ENCODE measurements at places on chromosomes 5 and 9.

DNA sequence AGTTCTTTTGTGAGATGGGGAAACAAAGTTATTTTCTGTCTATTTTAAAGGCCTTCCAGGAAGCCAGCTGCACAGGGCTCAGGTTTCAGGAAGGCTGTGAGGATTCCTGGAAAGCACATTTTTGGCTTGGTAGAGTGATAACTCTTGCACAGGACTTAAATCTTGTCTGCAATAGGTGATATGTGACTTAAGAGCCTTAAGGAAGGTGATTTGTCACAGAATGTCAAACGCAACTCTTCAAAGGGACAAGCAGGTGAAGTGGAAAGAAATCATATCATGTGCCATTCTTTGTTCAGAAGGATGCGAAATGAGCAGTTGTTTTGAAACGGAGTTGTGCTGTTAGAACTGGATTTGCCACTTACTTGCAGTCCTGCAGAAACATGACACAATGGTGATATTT lies 459.3 kb downstream of the MAT2B start:
- no peak for DNase-seq

DNA sequence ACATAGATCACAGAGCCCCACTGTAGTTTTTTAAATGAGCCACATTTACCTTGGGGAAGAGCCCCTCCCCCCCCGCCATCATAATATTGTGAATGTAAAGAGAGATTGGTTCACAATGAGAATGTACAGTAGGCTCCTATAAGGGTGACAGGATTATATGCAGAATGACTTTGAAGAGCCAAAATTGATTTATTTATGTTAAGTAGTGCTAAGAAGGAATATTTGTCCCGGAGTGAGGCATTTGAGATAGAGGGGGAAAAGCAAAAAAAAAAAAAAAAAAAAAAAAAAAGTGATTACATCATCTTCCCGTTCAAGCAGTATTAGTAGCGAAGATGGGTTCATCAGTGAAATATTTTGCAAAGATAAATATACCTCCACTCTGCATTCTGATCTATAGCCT lies 73.9 kb downstream of the PIK3R1 start:
- no peak for DNase-seq

DNA sequence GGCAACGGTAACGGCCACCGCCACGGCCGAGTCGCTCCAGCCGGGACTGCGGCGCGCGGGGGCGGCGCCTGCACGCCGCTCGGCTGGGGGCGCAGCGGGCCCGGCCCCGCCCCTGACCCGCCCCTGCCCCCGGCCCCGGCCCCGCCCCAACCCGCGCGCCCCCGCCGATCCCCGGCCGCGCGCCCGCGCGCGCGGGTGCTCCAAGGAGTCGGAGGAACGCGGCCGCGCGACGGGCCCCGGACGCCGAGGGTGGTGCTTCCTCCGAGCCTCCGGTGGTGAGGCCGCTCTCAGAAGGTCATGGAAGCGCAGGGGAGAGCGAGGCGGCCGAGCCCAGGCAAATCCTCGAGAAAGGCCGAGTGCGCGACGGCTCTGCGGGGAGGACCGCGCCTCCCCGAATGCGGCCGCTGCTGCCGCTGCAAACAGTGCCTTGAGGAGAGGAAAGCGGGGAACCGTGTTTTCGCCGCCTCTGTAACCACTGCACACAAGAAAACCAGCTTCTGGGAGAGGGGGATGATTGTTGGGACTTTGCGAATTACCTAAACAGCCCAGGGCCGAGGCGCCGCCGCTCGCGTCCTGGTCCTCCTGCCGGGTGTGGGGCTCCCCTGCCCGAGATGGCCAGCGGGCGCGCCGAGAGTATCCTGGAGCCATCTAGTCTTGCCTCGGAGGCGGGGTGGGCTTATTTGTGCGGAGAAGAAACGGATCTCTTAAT lies at the start of gene LIFR:
Gene LIFR, minus strand, starts transcription at position 48 of the 709 bp plus-strand sequence. CDS start 25,999 bp downstream, outside the sequence.
- DNase-seq, result peak; percentile 13

DNA sequence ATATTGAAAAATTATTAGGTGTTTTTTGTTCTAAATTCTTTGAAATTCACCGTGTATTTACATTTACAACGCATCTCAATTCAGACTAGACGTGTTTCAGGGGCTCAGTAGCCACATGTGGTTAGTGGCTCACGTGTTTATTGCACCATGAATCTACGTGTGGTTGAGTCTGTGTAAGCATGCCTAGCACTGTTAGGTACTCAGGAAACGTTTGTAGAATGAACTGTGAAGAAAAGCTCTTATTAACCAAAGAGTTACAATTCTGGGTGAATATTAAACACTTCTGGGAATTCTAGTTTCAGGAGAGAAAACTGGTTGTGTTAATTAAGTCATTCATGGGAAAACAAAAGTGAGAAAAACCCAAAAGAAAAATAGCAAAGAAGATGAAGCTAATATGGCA lies 117.5 kb upstream of the CDH6 start:
- DNase-seq, result no peak

GRCh38 chr5:124707520-124707919 lies 38.9 kb downstream of the ZNF608 start:
- DNase-seq, result peak; percentile 18

- DNase-seq, result no peak
Measured at GRCh38 chr5:167381457-167381856, 910.0 kb upstream of the WWC1 start.

GRCh38 chr5:78661044-78661443 lies 12.5 kb upstream of the LHFPL2 start:
- no peak for DNase-seq

DNA sequence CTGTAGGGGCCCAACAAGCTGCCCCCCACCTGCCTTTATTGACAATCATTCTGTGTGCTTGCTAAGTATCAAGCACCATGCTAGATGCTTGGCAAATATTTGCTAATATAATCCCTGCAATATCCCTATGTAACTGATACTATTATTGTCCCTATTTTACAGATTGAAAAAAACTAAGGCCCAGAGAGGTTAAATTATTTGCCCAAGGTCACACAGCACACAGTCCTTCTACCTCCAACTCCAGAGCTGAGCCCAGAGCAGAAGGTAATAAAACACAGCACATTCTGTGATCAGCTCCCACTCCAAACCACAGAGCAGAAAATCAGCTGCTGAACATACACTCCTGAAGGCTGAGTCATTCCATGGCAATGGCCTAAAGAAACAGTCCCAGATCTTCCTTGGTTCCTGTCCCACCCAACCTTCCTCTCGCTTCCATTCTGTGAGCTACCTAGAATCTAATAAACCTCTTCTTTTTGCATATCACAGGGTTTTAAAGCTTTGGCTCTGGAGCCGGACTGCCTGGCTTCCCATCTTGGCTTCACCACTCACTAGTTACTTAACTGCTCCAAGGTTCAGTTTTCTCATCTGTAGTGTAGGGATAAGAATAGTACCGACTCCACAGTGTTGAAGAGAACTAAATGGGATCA lies 66.7 kb upstream of the ADRA1B start:
- no peak for DNase-seq

GRCh38 chr5:95925378-95925744 lies 36.3 kb downstream of the ELL2 start:
- DNase-seq, result no peak

DNA sequence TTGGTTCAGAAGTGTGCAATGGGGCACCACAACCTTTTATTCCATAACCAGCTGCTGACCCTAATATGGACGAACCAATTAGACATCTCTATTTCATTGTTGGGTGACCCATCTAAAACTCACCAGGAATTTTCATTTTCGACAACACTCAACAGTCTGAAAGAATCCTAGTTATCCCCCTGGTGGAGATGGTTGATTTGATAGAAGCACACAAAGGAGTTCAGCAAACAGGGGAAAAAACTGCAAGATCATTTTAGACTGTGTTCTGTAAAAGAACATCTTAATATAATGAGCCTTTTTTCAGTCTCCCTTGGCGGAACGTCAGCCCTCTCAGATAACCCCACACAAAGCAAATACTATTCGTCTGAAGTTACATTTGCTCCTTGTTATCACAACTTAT lies 367.4 kb downstream of the KIAA0825 start:
- no peak for DNase-seq

DNA sequence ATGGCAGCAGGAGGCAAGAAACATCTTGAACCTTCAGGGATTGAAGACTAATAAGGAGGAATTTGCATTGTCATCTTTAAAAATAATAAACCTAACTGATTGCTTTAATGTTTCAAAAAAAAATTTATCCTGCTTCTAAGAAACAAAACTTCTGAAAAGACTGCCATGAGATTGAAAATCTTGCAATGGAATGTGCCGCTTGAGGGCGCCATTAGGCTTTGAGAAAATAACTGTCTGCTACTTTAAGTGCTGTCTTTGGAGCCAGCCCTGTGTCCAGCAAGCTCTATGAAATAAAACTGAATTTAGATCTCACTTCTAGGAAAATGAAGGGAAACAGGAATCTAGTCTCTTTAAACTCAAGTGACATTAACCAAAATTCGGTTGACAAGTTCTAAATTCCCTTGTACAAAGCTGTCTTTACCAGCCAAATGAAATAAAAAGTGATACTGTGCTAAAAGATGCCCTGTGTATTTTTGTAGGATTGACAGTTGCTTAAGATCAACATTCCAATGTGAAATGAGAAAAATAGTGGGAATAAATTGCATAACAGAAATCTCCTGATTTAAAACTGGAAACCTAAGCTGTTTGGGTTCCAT lies 79.4 kb downstream of the ESM1 start:
- no peak for DNase-seq

- peak; percentile 58 for DNase-seq
Measured at GRCh38 chr5:112930082-112930344, 8.0 kb upstream of the REEP5 start.

DNA sequence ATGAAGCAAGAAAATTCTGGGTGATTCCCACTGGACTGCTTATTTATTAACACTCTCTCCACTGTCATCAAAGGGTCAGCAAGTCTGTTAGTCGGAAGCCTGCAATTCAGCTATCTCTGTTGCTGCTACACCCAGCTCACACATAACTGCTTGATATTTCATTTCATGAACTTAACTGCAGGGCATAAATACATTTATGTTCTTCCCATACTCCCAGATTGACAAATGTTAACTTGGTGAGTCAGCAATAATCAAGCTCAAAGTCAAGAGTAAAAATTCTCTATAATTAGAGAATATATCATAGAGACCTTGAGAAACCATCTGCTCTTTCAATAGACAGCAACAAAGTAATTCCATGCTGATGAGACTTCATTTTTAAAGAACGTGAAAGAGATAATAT lies 198.8 kb downstream of the ADAMTS12 start:
- no peak for DNase-seq

- DNase-seq, result no peak
Measured at GRCh38 chr9:104287253-104287878, 193.3 kb downstream of the SMC2 start.

- no peak for DNase-seq
Measured at GRCh38 chr9:995781-996180, 19.3 kb downstream of the DMRT3 start.

DNA sequence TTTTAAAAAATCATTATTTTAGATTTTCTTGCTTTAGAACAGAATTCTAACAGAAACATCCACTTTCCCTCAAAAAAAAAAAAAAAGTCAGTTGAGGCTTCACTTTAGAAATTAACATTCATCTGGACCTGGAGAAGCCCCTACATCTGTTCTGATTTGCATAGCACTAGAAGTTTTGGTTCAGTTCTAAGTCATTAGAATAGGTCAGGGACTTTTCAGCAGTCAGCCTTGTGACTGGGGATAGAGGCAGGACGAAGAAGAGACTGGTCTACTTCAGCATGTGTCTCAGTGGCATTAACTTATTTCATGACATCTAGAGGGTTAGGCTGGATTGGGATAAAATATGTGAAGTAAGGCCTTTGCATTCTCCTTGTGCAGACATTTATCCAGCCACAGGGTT lies 215.8 kb upstream of the DAB2 start:
- DNase-seq, result no peak

- DNase-seq, result no peak
Measured at GRCh38 chr5:68337235-68337634, 121.7 kb downstream of the PIK3R1 start.

GRCh38 chr5:179288809-179289185 lies 56.5 kb downstream of the ADAMTS2 start:
- DNase-seq, result no peak

DNA sequence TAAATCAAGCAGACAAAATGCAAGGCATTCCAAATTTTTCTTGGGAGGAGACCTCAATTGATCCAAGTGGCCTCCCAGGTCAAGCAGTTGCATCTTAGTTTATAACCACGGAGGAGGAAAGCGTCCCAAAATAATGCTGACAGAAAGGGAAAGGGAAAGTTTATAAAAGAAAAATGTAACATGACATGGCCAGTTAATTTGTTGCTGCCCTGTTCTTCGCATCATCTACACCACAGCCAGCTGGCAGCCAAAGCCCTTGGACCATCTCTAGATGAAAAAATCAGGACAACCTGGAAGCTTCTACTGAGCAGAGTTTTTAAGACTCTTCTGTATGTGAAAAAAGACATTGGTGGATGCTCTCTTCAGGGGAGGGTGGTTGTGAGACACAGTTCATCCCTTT lies 128.8 kb upstream of the FBXL7 start:
- DNase-seq, result no peak

DNA sequence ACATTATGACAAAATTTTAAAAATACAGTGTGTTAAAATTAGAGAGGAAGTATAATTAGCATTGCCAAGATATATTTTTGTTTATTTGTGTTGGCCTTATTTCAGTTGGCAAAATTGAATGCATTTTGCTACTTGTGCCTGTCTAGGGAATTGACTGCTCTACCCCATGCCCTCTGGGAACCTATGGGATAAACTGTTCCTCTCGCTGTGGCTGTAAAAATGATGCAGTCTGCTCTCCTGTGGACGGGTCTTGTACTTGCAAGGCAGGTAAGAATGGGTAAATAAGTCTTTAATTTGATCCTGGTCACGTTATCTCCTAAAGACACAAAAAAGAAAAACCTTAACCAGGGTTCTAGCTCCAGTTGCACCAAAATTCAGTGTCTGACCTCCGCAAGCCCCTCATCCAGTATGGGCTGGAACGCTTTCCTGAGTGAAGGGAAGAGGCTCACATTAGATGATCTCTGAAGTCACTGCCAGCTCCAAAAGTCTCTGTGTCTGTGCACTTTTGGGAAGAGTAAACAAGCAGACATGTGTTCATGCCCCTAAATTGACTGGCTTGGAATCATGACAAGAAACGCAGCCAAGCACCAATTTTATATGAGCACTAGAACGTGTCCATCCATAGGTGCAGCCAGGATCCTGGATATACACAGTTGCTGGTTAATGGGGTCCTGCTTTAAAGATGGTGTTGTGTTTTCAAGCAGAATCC lies 98.3 kb upstream of the PRRC1 start:
- no peak for DNase-seq

DNA sequence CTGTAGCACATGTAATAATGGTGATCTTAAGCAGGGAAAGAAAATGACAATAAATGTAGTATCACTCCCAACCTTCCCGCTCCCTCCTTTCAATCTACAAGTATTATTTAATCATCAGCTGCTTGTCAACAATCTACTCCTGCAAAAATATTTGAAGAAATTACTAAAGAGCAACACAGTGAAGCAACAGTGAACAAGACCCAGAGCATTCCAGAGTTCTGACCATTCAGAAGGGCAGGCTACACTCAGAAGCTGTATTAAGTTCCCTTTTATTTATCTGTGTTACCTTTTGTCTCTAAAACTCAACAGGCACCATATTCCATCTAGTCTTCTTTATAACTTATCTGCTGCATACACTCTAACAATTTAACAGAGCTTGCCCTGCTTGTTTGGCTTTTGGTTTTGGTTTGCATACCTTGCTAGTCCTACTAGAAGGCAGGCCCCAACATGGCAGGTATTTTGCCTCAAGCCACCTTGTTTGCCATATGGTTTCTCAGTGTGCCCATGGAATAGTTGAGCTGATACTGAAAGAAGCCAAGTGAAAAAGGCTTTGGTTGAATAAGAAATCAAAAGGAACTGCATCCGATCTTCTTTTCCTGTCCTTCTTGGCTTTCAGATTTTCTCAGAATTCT lies 253.9 kb downstream of the CEMIP2 start:
- no peak for DNase-seq

- no peak for DNase-seq
Measured at GRCh38 chr5:103315455-103315854, 56.9 kb downstream of the MACIR start.

- DNase-seq, result no peak
Measured at GRCh38 chr5:59164041-59164830, 581.4 kb downstream of the RAB3C start.

Data from memory B cell (primary cell).